ENCODE measurements at places on chromosomes 2 and 18.

DNA sequence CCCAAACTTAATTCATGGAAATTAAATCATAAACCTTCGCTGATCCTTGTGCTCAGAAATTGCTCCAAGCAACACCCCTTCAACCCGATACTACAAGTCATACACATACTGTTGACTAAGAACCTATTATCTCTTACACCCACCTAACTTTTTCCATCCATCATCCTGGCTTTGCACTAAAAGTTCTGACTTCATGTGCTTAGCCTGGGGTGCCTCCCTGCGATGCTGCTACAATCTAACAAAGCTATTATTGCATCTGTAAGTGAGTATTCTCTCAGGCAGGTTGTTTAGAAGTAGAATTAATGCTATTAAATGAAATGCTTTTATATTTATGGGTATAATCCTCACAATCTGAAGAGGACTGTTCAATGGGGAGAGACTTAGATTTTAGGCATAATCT is 619.8 kb downstream of the CCDC85A start:
- no peak for DNase-seq

DNA sequence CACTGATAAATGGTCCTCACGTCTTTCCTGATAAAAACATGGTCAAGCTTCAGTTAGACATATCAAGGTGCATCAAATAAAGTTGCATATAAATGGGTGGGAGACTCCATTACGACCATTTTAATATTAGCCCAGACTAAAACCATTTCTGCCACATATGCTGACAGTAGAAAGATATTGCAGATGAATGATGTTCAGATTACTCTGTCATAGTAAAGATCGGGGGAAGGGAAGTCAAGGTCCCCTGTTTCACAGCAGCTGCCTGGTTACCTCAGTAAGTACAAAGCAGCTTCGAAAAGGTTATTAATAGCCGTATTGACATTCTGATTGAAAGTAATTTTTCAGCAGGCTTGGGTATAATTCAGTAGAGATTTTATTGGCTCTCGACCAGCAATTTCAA is 927.7 kb upstream of the CDH2 start:
- no peak for DNase-seq

DNA sequence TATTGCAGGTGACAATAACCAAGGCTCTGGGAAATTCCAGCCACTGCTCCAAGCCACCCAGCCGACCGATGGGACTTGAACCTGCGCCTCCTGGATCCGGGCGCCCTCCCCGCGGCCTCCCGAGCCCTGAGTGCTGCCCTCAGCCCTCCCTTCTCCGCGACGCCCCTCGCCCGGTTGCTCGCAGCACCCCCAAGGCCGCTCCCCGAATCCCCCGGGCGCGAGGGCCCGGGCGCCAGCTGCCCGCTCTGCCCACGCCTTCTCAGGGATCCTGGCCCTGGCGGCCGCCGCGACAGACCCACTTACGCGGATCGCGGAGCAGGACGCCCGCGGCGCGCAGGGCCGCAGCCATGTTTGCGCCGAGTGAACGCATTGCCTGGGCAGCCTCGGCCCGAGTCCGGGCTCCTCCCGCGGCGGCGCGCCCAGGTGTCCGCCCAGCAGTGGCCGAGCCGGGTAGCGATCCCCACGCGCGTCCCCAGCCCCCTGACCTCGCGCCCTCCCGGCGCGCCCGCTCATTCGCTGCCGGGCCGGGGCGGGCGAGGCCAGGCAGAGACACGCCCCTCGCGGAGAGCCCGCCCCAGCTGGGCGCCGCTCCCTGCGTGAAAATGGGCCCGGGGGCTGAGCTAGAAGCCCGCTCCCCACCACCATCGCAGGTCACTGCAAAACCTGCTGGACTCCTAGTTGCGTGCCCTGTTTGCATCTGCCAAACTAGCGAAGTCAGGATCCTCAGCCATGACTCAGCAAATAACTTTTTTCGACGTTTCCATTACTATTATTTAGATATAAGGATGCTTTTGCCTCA is at the start of gene FECH:
TSS of gene FECH (minus strand) at position 452 of the 799 bp plus-strand sequence. CDS start at position 370, 82 bp downstream.
- peak; percentile 49 for DNase-seq

GRCh38 chr2:99982744-99983143 is 159.6 kb downstream of the AFF3 start:
- no peak for DNase-seq

- no peak for DNase-seq
These were observed 113.8 kb downstream of the KYNU start for GRCh38 chr2:142991295-142991694.

DNA sequence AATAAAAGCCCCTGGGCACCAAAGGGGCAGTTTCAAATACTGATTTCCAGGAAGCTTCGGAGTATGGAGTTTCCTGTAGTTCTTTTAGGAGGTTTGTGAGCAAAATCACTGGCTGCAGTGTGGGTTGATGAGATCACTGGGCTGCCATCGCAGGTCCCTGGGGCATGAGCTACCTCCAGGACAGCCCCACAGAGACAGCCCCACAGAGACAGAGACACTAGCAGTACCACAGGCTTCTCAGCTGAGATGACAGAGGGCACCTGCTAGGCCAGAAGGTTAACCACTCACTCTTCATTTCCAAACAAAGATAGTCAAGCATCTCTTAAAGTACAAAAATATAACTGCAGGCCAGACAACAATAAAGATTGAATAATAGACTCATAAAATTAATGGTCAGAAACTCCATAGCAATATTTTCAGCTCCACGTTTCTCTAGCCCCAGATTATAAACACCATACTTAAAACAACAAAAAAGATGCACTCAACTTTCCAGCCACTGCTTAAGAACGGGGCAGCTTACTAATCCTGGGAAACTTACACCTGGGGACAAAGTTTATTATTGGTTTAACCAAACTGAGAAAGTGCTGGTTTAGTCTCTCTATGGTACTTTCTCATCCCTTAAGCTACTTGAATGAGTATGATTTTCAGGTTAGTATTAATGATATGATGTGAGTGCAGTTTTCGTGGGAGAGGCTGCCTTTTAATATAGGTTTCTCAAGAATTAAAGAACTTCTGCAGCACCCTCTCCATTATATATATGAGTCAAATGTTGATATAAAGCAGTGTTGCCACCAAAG is 11.6 kb downstream of the AFF3 start:
- DNase-seq: no peak

DNA sequence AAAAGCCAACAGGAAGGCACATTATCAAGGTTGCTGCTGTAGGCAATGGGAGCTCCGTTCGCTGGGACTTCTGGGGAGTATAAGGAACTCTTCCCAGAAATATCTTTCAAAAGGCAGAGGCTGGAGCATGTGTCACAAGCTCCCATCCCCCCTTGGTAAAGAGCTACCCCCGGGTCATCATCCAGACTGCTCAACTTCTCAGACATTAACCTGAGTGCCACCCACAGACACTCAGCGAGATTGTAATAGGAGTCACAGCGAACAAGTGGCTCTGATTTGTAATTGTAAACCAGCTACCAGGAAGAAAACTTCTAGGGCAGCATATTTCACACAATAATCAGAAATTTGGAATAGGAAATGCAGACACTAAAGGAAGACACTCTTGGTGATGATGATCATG is 290.2 kb upstream of the PARD3B start:
- DNase-seq: no peak

DNA sequence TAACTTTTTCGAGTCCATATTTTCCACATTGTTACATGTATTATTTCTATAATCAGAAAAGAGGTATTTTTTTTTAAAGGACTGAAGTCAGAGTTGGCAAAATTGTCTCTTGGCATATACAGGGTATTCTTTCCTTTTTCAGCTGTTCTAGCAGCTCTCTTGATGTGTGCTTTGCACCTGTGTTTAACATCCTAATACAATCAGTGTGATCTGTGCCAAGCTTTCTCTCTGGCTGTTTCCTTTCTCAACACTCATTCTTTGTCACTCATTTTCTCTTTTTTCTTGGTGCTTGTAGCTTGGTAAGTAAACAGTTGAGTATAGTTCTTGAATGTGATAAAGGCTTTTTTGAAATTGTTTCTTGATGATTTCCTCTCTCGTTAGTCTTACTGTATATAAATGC is 9.2 kb downstream of the RNMT start:
- DNase-seq: no peak

DNA sequence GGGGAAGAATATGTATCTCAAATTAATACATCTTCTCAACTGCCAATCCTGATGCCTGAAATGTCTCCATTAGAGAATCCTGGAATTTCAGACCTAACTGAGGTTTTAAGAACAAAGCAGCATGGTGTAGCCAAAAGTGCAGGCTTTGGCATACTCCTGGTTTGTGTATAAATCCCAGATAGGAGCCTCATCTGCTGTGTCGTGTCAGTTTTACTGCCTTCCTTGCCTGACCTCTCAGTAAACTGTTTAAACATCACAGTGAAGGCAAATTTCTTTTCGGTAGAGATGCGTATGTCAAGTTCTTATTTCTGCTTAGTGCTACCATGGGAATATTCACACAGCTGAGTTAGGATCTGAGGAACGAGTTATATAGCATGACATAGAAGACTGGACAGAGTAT is 7.3 kb downstream of the SCG2 start:
- no peak for DNase-seq

GRCh38 chr2:26576565-26577441 is 64.4 kb downstream of the CIB4 start:
- no peak for DNase-seq

- DNase-seq: peak; percentile 10
These were observed 614.0 kb downstream of the SLC4A3 start for GRCh38 chr2:220241423-220241822.

GRCh38 chr2:96965781-96966514 is 20.4 kb downstream of the FAM178B start:
- no peak for DNase-seq

- no peak for DNase-seq
These were observed 24.8 kb downstream of the GIGYF2 start for GRCh38 chr2:232721882-232722281.

GRCh38 chr2:74756356-74756890 is 77.5 kb upstream of the HK2 start:
- no peak for DNase-seq

- peak; percentile 60 for DNase-seq
These were observed 47.5 kb upstream of the SP3 start for GRCh38 chr2:174012347-174013314.

DNA sequence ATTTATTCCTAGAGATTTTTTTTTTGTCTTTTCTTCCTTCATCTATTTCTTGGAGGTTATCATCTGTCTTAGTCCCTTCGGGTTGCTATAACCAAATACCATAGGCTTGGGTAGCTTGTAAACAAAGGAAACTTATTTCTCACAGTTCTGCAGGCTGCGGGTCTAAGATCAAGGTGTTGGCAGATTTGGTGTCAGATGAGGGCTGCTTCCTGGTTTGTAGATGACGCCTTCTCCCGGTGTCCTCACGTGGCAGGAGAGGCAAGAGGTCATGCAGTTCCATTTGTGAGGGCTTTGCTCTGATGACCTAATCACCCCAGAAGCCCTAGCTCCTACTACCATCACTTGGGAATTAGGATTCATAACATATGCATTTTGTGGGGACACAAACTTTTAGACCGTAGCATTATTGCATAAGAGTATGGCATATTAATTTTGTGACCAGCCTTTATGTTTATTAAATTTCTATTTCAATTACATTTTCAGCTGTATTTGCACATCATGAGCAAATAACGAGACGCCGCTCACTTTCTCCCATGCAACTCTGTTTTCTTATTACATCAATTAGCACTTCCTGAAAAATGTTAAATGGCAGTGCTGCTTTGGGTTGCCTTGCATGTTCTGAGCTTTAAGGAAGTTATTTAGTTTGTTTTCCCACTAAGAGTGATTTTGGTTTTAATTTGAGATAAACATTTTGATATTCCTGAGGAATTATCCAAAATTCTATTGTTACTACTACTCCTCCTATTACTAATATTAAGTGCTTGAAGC is 246.4 kb upstream of the HDAC4 start:
- DNase-seq: no peak

GRCh38 chr18:56431551-56431950 is 206.8 kb downstream of the TXNL1 start:
- no peak for DNase-seq

GRCh38 chr2:232949016-232949415 is 64.0 kb downstream of the NGEF start:
- no peak for DNase-seq

DNA sequence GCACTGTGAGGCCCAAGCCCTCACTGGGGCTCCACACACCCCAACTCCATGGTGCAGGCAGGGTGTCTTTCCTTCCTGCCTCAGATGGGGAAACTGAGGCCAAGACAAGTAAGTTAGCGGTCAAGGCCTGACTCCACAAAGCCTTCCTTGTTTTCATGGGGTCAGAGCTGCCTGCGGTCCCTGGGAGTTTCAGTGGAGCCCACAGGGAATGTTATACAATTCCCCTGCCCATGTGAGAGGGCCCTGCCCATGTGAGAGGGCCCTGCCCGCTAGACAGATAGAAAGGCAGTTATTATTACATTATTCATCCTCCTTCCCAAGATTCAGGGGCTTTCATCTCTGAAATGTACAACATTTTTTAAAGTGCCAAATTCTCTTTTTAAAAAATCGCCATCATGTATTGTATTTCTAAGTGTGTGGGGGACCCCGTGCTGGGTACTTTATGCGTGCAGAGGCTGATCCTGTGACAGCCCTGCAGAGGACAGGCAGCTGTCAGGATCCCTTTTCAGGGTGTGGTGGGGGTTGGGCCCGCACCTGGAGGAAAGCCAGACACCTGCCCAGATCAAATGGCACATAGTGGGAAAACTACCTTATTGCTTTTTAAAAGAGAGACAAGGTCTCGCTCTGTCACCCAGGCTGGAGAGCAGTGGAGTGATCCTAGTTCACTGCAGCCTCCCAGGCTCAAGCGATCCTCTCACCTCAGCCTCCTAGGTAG is 23.4 kb downstream of the FBLN7 start:
- no peak for DNase-seq

GRCh38 chr2:234444893-234445292 is 52.0 kb downstream of the ARL4C start:
- DNase-seq: peak; percentile 92

DNA sequence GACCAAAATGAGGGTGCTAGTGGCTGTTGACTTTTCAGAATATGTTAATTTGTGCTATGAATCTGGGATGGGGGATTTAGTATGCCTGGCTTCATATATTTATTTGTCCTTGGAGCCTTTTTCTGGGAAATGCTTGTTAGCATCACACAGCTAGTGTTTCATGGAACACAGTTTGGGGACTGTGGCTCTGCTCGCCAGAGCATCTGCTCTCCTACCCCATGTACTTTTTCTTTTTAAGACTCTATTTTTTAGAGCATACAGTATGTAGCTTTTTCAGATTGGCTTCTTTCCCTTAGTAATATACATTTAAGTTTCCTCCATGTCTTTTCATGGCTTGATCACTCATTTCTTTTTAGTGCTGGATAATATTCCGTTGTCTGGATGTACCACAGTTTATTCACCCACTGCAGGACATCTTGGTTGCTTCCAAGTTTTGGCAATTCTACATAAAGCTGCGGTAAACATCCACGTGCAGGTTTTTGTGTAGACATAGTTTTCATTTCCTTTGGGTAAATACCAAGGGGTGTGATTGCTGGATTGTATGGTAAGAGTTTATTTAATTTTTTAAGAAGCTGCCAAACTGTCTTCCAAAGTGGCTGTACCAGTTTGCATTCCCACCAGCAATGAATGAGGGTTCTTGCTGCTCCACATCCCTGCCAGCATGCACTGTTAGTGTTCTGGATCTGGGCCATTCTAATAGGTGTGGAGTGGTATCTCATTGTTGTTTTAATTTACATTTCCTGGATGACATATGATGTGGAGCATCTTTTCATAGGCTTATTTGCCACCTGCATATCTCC is 44.1 kb downstream of the EFR3B start:
- DNase-seq: no peak

- DNase-seq: peak; percentile 11
These were observed 82.8 kb upstream of the CD28 start for GRCh38 chr2:203623661-203624060.

- no peak for DNase-seq
These were observed 5.9 kb upstream of the FN1 start for GRCh38 chr2:215441560-215442400.

- no peak for DNase-seq
These were observed 28.6 kb downstream of the BCL11A start for GRCh38 chr2:60524874-60525273.

- peak; percentile 10 for DNase-seq
These were observed 207.3 kb upstream of the RAB6C start for GRCh38 chr2:129772190-129772579.

Measured in fibroblast of skin of right quadriceps (primary cell).